HEK293T (cell line): ENCODE measurements at places on chromosomes 3 and 15.

DNA sequence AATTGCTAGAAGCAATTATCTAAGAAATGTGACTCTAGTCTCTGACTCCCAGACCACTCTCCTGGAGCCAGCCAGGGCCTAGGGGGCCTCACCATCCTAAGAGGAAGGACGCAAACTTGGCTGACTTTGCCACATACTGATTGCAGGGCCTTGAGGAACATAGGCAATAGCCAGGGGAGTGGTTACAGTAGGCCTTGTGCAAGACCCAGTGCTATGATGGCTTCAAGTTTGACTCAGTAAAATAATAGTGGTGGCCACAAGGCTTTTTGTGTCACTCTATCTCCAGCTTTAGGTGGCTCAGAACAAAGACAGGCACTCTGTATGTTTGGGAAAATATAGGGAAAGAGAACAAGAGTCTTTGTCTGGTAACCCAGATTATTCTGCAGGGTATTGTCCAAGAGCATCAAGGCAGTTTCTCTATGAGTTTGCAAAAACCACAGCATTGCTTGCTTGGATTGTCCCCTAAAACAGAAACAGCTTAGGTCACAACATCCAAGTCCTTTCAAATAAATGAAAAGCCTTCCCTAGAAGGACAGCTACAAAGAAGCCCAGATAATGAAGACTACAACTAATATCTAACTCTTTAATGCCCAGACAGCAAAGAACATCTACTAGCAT, 631.5 kb downstream of the PYDC2 start:
- DNase-seq, result no peak

GRCh38 chr3:122559906-122560305, 4.2 kb downstream of the PARP9 start:
- no peak for DNase-seq

DNA sequence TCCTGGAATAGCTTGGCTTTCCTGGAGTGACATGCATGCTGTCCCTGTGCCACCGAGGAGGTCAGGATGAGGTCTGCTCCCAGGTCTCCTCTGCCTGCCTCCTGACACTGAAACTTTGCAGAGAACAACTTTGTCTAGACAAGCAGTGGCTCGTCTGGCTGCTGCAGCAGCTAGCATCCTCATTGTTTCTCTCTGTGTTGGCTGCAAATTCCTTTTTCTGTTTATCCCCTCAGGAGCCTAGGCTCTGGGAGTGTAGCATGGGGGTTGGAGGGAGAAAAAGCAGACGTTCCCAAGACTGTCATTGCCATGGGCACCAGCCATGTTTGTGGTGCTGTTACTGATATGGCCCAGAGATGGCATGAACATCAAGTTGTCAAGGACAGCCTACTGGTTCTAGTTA, 208.7 kb upstream of the LRIG1 start:
- DNase-seq, result no peak

DNA sequence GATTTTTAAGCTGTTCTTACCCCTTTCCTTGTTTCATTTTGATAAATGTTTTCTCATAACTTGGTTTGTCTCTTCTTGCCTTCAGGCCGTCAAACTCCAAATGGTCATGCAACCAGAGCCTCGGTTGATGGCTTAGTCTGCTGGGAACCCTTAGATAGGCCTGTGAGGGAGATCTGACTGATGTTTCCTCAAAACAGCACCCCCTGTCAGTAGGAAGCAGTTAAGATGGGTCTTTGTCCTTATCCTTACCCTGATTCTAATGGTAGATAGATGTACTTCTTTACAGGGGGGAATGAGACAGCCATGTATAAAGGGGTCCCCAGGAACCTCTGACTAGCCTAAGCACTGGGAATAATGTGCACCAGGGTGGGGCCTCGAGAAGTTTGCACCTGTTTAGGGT, 16.3 kb upstream of the OR5H1 start:
- no peak for DNase-seq

GRCh38 chr15:58119016-58119415, 19.2 kb upstream of the AQP9 start:
- DNase-seq, result no peak
